ENCODE measurements at places on chromosomes 11 and 22.
A peak's percentile ranks its signal among the peaks of the same experiment; 100 is the strongest.

- DNase-seq = no peak
These were observed 44.4 kb upstream of the ANO1 start for GRCh38 chr11:70033711-70034070.

DNA sequence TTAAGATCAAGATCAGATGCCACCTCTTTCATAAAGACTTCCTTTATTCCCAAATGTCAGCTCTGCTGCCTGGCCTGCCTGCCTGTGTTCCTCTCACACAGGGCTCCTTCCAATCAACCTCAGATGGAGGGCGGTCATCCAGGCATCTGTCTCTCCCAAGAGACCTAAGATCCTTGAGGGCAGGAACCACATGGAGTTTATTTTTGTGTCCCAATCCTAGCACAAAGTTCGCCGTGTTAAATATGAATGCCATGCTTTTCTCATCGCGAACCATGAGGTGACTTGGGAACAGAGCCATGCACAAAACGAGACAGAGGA, 72.7 kb upstream of the ARFGAP3 start:
- DNase-seq = peak; percentile 21

DNA sequence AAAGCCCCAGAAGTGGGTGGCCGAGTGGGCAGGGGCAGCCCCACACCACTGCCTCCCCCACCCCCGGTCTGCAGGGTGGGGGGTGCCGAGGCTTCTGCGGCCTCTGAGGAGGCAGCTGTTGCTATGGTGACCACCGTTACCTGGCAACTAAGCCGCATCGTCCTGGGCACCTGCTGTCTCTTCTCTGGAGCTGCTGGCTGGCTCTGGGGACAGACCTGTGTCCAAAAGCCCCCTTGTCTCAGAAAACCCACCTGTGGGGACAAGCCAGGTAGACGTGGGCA, 79.9 kb upstream of the PRR5 start:
- peak; percentile 63 for DNase-seq

DNA sequence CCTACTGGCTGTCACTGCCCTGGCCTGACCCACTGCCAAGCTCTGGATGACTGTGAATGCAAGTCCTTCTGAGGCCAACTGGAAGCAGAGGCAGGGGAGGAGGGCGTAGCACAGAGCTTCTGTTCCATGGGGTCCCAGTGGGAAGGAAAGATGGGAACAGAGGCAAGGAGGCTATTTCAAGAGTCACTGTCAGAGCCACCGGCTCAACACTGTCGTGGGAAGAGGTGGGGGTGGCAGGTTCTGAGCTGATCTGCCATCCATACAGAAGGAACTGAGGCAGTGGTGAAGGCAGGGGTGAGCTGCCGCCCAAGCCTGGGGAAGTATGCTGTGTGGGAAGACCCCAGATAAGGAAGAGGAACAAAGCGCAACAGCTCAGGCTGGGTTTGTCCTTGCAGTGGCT, 54.7 kb downstream of the SGSM3 start:
- peak; percentile 63 for DNase-seq

- DNase-seq = no peak
These were observed 8.6 kb upstream of the TPP1 start for GRCh38 chr11:6627762-6628241.

- DNase-seq = no peak
These were observed 49.9 kb upstream of the THY1 start for GRCh38 chr11:119472856-119473222.

DNA sequence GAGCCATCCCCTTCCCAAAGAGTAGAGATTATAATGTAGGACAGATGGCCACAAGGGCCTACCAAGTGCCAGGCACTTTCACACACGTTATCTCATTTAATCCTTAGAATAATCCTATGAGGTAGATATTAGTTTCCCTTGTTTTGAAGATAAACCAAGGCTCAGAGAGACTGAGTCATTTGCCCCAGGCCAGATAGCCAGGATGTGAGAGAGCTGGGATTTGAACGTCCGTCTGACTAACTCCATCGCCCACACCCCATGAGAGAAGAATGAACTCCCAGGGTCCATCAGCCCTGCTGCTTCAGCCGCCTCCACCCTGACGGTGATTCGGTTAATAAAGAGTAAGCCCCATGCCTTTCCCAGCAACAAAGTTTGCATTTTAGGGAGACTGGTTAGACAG, 10.7 kb downstream of the PRG3 start:
- no peak for DNase-seq
